ENCODE measurements at places on chromosomes 12 and 14. TPM values are rescaled to one million over a fixed set of nuclear protein-coding genes. Genes with fewer than 3 reads are reported as not detected.

PLEKHH1 gene
- polyA plus RNA-seq, result 53.5 TPM

DNA sequence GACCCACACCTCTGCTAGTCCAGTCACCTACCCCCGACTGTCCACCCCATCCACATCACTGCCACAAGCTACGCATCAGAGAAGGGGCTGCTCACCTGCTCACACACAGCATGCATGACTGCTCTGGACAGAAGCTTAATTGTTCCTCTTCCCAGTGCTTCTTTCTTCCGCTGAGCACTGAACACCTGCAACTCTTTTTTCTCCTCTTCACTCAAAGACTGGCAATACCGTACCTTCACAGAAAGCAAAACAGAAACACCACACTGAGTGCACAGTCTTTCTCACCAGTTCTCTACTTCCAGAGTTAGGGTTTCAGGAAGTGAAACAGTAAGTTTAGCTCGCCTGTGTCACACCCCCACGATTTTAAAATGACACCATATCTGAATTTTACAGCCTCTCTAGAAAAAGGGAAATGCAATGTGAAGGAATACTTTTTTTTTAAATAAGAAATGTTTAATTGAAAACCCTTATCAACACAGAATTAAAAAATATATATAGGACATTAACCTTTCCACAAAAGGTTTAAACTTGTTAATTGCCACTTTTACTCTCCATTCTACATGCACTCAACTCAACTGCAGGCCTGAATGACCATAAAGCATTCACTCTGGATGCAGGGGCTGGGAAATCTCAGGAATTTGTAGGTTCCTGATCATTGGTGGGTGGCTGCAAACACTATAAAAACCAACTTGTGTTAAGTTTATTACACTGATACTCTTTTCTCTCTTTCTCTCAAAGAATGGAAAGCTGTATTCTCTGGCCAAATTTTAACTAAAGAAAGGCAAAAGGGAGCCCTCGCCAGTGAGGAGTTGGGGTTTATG, 120.0 kb downstream of the PRICKLE1 start:
- no peak for DNase-seq

ESR2 gene
- 1.4 TPM for polyA plus RNA-seq

DNA sequence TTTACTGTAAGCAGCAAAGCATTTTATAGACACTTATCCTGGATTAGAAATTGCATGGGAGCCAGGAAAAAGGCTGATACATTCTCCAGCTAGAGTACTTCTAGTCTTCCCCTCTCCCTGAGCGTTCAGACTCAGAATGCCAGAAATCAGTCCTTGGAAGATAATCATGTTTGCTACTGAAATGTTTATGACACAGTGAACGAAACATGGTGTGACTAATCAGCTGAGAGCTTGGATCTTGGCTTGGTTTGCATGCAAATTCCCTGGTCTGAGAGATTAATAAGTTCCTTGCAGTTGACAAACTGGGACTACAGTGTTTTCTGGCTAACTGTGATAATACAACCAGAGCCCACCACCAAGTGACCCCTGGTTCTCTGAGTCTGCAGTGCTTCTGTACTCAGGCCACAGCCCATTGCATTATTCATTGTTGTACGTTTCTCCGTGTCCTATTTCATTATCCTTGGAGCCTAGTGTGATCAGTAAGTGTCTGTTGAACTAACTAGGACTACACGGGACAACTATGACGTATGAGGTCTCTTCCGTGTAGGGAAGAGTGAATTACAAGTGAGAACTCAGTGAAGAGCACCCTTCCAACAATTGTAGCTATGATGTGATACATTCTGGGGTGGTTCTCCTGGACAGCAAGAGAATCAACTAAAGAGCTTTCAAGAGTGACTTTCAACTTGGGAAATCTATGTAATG, 34.6 kb upstream of the EVL start:
- no peak for DNase-seq

GRCh38 chr14:85296456-85297210, 233.3 kb upstream of the FLRT2 start:
- no peak for DNase-seq

DNA sequence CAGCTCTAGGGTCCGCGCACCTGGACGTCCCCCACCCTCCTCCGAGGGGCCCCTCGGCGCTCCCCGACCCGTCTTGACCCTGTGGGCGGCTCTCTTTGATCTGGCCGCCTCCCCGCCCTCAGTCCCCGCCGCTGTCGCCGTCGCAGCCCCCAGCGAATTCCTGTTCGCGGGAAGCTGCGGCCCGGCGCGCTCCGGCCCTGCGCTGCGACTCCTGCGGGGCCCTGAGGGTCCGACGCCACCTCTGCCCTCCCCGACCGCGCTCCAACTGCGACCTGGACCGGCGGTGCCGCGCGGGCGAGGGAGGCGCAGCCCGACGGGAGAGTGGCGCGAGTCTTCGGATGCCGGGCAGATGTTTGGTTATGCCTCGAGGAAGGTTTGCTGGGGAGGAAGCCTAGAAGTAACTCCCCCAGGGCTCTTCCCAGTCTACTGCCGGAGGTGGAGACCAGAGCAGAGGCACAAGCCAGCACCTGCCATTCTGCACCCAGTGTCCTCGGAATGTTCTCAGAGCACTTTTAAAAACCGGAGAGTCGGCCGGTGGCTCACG, 440 bp upstream of the ISM2 start:
- no peak for DNase-seq

DNA sequence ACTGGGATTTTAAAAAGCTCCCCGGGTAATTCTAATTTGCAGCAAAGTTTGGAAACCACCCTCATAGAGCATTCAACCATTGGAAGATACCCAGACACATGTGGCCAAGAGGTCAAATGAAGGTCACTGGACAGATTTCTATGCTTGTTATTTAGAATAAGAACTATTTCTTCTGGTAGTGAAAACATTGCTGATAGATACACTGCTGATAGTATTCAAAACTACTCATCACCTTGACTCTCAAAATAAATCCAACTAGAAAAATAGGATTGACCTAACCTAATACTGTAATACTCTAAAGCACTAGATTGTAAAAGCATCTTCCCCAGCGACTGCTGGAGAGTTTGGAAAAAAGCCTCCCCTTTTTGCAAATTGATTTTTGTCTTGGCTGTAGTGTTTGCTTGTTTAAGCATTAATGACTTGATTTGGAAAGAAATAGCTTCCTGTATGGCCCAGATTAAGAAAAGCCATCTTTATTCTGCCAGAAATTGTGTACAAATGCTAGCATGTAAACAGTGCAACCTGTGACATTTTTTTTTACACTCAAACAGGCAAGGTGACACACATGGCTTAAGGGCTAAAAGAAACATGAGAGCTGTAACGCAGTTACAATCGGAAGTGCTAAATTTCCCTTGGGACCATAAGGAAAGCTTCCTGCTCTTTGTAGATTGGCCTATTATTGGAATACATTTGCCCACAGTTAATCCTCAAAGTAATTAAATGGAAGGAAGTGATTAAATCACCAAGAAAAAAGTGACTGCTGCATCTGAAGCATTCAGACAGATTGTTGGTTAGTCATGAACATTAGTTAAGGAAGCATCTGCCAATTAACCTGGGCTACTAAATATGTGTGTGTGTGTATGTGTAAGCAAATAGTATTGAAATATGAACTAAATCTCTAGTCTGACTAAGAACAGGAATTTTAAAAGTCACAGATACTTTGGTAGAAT, 356.5 kb upstream of the ATP2B1 start:
- no peak for DNase-seq
